ENCODE measurements at places on chromosomes 2 and 18.
A peak's percentile ranks its signal among the peaks of the same experiment; 100 is the strongest.

GRCh38 chr18:64019922-64020756 lies 50.3 kb downstream of the SERPINB8 start:
- no peak for DNase-seq

GRCh38 chr2:140424471-140424870 lies 1644.3 kb upstream of the NXPH2 start:
- DNase-seq: no peak

GRCh38 chr18:75735291-75735690 lies 307.8 kb upstream of the SMIM21 start:
- DNase-seq: no peak

GRCh38 chr2:237471438-237472186 lies 15.4 kb upstream of the MLPH start:
- peak; percentile 52 for DNase-seq

DNA sequence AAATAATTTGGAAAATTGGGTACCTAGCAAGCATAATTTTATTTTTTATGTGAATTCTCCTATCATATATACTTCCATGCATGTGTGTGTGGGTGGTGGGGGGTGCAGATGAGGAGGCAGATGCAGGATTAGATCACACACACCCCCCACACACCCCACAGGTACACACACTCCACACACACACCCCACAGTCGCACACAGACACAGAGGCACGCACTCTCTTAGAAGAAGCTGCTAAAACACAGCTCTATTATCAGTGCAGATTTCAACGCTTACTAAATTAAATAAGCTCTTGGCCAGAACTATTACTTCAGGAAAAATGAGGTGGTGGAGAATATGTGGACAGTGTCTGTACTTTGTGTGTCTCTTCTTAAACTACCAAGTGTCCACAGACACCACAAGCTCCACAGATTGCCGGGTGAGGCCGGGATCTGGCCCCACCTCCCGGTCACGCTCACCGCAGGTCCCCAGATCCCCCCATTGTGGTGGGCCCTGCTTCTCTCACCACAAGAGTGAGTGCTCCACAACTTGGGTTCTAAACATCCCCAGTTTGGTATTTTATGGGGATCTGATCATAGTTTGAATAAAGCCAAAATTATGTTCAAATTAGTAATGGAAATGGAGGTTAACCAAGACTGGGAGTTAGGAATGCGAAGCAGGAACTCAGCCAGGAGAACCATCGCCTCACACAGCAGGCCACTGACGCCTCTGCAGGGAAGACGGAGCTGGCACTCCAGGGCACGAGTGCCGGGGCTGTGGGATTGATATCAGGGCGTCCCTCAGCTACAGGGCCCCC lies 102.1 kb downstream of the PXDN start:
- no peak for DNase-seq

GRCh38 chr2:234808907-234809306 lies 142.9 kb upstream of the SH3BP4 start:
- DNase-seq: no peak

- no peak for DNase-seq
Measured at GRCh38 chr18:50473881-50474280, 86.0 kb upstream of the MAPK4 start.

DNA sequence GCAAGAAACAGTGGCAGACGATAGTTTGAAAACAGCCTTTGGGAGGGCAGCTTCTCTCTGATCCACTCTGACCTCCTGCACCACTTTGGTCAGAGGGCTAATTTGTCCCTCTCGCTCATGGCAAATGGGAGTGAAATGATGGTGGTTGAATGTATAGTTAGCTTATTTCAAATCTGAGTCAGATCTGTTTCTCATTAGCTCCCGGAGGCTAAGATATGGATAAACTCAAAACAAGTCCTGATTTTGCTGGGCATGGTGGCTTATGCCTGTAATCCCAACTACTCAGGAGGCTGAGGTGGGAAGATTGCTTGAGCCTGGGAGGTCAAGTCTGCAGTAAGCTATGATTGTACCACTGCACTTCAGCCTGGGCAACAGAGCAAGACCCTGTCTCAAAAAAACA lies 145.0 kb downstream of the ALK start:
- DNase-seq: no peak

GRCh38 chr2:197011021-197011417 lies 84.5 kb upstream of the PGAP1 start:
- DNase-seq: no peak

GRCh38 chr2:104861351-104862057 lies 7.6 kb downstream of the POU3F3 start:
- DNase-seq: no peak

- no peak for DNase-seq
Measured at GRCh38 chr2:69209482-69209881, 177.5 kb downstream of the GFPT1 start.

GRCh38 chr2:85550486-85550885 lies 10.8 kb downstream of the GGCX start:
- DNase-seq: no peak
